GM23338 (cell line): ENCODE measurements at places on chromosomes 2 and 18.
A peak's percentile ranks its signal among the peaks of the same experiment; 100 is the strongest.

DNA sequence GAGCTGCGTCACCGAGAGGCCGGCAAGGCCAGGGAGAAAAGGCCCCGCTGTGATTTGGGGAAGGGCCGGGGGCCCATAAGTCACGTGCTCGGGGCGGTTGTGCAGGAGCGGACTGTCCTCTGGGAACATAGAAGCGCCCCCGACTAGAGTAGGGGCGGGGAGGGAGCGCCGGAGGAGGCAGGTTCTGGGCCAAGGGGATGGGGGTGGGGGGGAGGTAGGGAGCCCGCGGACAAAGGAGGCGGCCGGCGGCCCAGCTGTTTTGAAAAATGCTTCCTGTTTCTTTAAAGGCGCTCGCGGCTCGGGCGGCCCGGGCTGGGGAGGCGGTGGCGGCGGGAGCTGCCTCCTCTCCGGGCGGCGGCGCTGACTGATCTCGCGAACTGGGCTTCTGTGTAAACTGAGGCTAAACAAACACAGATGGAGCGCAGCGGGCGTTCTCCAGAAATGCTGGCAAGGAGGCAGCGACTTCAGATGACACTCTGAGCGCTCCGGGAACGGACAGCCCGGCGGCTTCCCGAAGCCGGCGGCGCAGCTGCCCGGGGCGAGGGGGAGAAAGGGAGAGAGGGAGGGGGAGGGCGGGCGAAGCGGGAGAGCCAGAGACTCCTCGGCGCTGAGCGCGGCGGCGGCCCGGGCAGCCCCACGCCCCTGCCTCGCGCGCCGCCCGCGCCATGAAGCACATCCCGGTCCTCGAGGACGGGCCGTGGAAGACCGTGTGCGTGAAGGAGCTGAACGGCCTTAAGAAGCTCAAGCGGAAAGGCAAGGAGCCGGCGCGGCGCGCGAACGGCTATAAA is at the start of gene ATOH8:
ATOH8 (plus strand) TSS at position 467 of the 788 bp plus-strand sequence; CDS start at position 666, 199 bp downstream.
- DNase-seq = peak; percentile 87

- DNase-seq = no peak
Observed at GRCh38 chr2:236748385-236748784, 178.8 kb downstream of the ACKR3 start.

- no peak for DNase-seq
Observed at GRCh38 chr18:9048236-9048635, 54.3 kb upstream of the NDUFV2 start.

DNA sequence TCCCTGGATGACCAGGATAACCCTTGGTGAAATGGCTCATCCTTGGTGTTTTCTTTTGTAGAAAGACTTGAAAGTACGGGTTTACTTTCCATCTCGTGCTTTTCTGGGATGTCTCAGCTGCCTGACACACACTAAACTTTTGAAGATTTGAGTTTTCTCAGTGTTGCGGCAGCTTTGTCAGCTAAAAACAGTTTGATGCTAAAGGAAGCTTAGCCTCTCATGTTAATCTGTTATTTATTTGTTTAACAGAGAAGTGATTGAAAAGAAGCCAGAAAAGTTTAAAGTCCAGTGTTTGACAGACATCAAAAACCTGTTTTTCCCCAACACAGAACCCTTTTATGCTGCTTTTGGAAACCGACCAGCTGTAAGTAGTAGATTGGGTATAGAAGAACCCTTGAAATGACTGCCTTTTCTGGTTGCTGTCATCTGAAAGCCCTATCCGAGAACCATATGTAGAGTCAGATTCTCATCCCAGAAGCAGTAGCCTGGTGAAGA is 72.8 kb downstream of the LPIN1 start:
- DNase-seq = no peak

DNA sequence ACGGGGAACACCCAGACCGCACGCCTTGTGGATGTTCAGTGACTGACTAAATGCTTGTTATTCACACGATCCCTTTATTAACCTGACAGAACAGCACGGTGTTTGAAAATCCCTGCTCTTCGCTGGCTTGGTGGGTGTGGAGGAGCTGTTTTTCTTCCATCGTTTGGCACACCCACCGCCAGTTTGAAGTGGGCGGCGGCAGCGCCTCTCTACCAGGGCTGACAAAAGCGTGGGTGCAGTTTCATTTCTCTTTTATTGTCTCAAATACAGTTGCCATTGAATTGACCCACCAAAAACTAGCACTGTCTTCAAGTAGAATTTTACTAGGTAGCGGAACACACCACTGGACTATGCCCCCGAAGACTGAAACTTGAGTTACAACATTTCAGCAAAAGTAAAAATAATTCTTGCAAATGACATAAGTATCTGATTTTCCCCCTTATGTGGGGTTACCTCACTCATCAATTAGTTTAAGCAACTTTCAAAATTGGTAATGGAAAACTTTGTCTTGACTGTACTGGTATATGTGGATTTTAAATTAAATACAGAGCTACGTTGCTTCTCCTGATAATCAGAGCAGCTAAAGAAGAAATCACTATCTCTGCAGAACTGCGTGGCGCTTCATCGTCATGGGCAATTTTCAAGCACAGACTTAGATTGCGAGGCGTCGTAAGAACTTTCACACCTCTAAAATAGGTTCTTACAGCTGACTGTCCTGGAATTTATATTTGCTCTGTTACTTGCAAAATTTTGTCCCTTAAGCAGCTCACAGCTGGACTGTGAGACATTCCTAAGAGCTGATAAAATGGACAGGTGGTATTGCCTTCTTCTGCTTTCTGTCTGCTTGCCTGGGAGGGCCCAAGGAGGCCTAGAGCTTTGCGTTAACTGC is 60.9 kb downstream of the LDLRAD4 start:
- DNase-seq = no peak

DNA sequence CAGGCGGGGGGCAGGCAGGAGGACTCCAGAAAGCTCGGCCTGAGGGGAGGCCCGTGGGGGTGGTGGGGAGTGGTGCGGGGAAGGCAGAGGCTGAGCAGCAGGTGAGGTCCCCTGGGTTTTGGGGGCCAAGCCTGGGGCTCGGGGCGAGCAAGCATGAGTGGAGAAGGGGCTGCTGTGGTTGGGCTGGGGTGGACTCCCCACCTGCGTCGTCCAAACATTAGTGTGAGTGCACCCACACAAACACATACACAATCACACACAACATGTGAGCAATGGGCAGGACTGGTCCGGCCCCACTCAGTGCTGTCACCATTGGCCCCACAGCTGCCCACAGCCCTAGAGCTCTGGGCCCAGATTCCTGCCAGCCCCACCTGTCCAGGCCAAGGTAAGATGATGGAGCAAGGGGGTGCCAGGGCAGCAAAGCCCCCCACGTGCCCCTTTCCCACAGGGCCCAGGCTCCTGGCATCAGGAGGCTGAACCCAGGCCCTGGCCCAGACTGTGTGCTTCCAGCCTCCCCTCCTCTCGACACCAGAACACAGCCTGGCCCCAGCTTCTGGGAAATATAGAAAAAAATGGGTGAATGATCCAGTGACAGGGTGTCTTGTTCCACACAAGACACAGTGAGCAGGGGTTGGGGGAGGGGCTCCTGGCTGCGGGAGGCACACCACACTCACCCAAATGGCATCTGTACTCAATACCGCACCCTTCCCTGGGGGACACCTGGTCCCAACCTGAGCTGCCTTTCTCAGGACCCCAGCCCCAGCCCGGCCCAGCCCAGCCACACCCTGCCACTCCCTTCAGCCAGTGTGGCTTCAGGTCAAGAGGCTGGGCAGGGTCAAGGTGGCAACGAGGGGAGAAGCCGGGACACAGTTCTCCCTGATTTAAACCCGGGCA is 463 bp upstream of the ALPP start:
- no peak for DNase-seq

GRCh38 chr2:59177748-59178147 is 936.6 kb upstream of the FANCL start:
- no peak for DNase-seq
